ENCODE measurements at places on chromosomes 7 and 10.

- no peak for DNase-seq
Measured at GRCh38 chr10:131162866-131163843, 148.4 kb downstream of the TCERG1L start.

DNA sequence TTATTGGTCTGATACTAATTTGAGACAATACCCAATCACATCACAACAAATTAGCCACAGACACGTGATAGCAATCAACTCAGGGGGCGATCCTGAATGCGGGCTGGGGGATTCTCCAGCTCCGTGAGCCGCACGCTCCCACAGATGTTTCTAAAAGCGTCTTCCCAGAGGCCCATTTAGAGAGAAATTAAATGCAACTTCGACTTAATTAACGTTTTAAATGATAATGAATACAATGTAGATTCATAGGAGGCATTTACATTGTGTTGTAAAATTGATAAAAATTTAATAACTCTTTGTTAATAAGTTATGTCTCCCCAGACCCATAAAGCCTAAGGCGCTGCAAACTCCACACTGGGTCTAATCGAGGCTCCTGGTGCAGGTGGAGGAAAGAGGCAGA is 642.6 kb downstream of the KCNMA1 start:
- DNase-seq: no peak

GRCh38 chr7:30212701-30213111 is 71.7 kb upstream of the ZNRF2 start:
- no peak for DNase-seq

GRCh38 chr7:137871170-137871915 is 24.6 kb upstream of the DGKI start:
- no peak for DNase-seq

GRCh38 chr7:27346531-27347275 is 104.1 kb downstream of the EVX1 start:
- DNase-seq: no peak

GRCh38 chr7:106462914-106463482 is 178.2 kb upstream of the NAMPT start:
- no peak for DNase-seq

DNA sequence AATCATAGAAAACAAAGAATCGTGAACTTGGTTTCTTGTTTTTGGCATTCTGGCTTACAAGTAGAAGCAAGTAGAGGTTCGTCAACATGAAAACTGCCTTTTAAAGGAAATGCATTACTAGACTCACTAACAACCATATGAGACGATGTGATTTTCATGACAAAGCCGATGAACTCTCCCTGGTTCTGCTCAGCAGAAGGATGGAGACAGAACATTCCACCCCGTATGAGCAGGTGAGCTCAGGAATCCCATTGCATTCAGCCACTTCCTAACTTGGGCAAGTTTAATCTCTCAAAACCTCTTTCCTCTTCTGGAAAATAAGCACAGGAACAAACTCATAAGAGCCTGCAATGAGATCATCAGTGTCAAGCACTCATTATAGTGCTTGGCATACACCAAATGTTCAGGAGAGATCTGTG is 57.4 kb upstream of the SVIL start:
- DNase-seq: no peak

DNA sequence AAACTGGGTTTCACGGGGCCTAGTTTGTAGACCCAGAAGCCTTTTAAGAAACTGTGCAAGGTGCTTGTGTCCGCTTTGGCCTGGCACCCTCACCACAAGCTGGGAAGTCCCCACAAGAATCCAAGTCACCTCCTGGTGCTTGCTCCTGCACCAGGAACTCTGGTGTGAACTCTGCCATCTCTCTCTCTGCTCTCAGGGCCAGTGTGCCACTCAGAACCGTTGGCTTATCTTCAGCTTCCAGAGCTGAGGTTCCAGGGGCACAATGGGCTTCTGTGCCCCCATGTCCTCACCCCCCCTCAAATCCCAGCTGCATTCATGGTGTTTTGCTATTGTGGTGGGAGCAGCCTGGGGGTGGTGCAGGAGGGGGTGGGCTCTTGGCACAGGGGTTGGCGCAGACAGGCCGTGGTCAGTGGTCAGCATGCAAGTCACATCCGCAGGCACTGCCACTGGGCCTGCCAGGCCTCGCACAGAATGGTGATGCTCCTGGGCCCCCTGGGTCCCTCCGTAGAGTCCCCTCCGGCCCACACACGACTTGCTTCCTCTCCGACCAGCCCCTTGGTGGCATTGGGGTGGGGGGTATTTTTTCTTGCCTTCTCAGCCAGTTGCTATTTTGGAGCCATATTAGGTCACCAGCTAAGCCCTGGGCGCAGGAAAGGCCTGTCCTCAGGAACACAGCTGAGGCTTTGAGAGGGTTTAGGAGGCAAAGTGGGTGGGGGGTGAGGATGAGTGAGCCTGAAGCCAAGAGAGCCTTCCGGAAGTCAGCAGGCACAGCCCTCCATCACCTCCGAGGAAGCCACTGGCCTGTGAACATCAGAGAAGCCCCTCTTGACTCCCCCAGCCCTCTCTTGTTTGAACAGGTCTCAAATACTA is 3.0 kb downstream of the ZCCHC24 start:
- no peak for DNase-seq

GRCh38 chr10:5959142-5959541 is 18.2 kb downstream of the IL15RA start:
- no peak for DNase-seq

- DNase-seq: no peak
Measured at GRCh38 chr10:69351589-69351988, 65.1 kb downstream of the TACR2 start.

DNA sequence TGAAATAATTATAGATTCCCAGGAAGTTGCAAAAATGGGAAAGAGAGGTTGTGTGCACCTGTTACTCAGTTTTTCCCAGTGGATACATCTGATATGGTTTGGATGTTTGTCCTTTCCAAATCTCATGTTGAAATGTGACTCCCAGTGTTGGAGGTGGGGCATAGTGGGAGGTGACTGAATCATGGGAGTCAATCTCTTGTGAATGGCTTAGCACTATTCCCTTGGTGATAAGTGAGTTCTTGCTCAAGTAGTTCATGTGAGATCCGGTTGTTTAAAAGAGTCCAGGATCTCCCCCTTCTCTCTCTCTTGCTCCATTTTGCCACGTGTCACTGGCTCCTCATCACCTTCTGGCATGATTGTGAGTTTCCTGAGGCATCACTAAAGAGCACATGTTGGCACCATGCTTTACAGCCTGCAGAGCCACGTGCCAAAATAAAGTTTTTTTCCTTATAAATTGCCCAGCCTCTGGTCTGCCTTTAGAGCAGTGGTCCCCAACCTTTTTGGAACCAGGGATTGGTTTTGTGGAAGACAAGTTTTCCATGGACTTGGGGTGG is 149.2 kb downstream of the RAMP3 start:
- no peak for DNase-seq

DNA sequence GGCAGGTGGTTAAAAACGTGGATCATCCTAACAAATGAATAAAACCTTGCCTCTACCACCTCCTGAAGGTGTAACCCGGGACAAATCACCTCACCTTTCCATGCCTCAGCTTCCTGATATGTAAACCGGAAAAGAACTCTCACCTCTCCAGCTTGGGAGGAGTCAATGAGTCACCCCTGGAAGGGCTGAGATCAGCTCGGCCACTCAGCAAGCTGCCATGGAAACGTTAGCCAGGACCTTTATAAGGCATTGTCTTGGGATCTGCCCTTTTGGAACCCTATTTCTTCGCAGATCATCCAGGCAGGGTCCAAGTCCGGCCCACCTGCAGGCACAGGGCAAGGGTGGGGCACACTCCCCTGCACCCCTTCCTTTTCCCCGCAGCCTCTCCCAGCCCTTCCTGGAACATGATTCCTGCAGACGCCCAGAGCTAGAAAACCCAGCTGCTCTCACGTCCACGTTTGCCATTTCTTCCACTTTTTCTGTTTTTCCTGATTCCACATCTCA is 81.6 kb upstream of the PFKP start:
- no peak for DNase-seq

DNA sequence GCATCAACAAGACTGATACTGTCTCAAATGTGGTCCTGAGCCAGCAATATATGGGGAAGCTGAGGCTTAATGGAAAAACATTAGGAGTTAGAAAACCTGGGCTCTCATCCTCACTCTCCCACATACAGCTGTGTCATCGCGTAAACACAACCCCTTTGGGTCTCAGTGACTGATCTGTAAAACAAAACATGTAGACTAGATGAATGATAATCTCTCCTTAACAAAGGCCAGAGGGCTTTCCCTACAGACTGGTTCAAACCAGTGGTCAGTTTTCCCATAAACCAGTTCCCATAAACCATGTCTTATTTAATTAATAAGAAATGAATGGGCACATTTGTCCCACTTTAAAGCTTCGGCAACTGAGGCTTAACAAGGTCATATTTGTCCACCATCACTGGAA is 48.1 kb downstream of the OSBPL3 start:
- DNase-seq: no peak

GRCh38 chr10:85045046-85045445 is 716.7 kb downstream of the CCSER2 start:
- DNase-seq: no peak

GRCh38 chr10:1094112-1095057 is 38.2 kb downstream of the WDR37 start:
- DNase-seq: no peak

- DNase-seq: no peak
Measured at GRCh38 chr10:34049469-34049868, 715.0 kb upstream of the NRP1 start.
